ENCODE measurements at places on chromosomes 6 and 20. TPM values are rescaled to one million over a fixed set of nuclear protein-coding genes. Genes with fewer than 3 reads are reported as not detected.

Gene FAM229B
- total RNA-seq, result 12.4 TPM

Gene PRSS35
- 0.07 TPM for total RNA-seq

Gene TFAP2C
- not detected for total RNA-seq

Gene NKAIN4
- not detected for total RNA-seq

Gene OPN5
- total RNA-seq, result not detected

Measured in thoracic aorta endothelial cell (primary cell).